Myocyte (in vitro differentiated cells): ENCODE measurements at places on chromosomes 13 and 19. TPM values are rescaled to one million over a fixed set of nuclear protein-coding genes. Genes with fewer than 3 reads are reported as not detected.

Gene TEX30
- total RNA-seq, result 11.6 and 17.6 TPM in 2 replicates

- peak; percentile 84 for DNase-seq
Measured at GRCh38 chr13:113209336-113209758, at the start of gene CUL4A. CUL4A (plus strand) TSS chr13:113209613; CDS start chr13:113209628, 15 bp downstream.

GRCh38 chr13:59120297-59120843 is 1043.4 kb downstream of the DIAPH3 start:
- DNase-seq, result no peak

Gene BCL3
- total RNA-seq, result 25.8 and 28.6 TPM in 2 replicates

- DNase-seq, result no peak
Measured at GRCh38 chr19:54541712-54542111, 31.9 kb upstream of the LILRA2 start.

Gene DOCK9
- total RNA-seq, result 89.1 and 138 TPM in 2 replicates

- DNase-seq, result peak; percentile 54
Measured at GRCh38 chr13:114078461-114079451, 53.7 kb downstream of the RASA3 start.

DNA sequence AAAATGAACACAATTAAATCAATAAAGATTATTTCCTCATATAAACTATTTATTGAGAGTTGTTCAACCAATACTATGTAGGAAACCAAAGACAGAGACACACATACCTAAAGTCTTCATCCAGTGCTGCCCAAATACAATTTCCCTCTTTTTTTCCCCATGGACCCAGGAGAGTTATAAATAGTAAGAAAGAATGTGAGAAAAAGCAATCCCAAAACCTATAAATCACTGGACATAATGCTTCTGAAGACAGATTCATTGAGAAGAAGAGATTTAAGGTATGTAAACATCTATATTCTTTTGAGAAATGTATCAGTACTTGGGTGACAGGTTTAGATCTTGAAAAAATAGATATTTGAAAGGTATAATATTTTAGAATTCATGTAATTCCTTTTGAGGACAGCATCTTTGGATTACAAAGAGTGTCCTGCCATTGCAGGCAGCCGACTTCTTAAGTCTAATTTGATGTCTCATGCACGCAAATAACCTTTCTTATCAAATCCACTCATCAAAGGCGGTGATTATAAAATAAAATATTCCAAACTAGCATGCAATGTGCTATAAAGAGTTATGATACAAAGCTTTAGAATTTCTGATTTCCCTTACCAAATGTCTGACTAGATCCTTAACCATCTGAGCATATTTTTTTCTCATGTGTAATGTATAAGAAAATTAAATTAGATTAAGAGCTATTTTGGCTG is 739.4 kb downstream of the LIG4 start:
- no peak for DNase-seq

DNA sequence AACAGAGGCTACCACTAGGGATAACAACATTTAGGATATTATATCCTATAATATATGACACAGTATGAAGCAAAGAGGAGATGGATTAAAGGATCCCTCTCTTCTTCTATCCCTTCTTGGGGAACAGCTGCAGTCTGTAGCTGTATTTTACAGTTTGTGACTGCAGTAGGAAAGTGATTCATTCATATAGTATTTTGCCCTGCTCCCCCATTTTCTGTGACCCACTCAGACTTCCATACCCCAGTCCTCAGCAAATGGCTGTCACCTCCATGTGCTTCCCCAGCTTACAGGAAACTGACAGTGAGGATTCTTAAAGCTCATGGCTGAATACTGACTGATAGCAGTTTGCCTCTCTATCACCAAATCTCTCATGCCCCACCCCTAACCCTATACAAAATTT is 27.5 kb downstream of the MICU2 start:
- DNase-seq, result peak; percentile 53

Gene OR7D4
- total RNA-seq, result not detected in 2 replicates

Gene NXNL1
- not detected in 2 replicates for total RNA-seq

DNA sequence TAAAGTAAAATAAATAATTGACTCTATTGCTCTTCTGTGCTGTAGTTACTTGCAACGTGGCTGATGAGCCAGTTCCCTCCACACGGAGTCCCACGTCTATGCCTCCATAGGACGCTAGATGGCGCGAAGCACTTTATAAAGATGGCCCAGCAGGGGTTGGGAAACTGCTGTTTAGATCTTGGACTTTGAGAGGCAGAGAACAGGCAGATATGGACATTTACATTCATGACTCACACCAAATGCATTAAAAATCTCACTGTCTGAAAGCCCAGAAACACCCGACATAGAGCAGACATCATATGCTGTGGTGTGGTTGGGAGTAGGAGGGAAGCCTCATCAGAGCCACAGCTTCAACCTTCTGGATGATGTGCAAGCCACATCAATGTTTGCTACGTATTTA is 643.1 kb upstream of the ARGLU1 start:
- peak; percentile 80 for DNase-seq

Gene KIR2DL3
- not detected in 2 replicates for total RNA-seq
